ENCODE measurements at places on chromosomes 5 and 9. TPM values are rescaled to one million over a fixed set of nuclear protein-coding genes. Genes with fewer than 3 reads are reported as not detected.

The INSYN2B gene
- not detected for total RNA-seq

The SLC36A2 gene
- not detected for total RNA-seq

- DNase-seq: no peak
These were observed 294.8 kb upstream of the KLF4 start for GRCh38 chr9:107784235-107784958.

DNA sequence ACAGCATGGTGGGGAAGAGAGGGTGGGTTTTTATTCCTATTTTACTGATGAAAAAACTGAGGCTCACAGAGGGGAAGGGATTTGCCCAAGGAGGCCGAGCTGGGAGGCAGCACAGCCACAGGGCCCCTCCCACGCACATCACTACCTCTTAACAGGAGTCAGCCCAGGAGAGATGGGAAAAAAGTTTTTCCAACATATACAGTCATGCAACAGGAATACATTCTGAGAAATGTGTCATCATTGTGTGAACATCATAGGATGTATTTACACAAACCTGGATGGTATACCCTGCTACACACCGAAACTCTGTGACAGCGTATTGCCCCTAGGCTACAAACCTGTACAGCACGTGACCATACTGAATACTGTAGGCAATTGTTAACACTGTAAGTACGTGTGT is 11.6 kb downstream of the TRAF1 start:
- DNase-seq: no peak

DNA sequence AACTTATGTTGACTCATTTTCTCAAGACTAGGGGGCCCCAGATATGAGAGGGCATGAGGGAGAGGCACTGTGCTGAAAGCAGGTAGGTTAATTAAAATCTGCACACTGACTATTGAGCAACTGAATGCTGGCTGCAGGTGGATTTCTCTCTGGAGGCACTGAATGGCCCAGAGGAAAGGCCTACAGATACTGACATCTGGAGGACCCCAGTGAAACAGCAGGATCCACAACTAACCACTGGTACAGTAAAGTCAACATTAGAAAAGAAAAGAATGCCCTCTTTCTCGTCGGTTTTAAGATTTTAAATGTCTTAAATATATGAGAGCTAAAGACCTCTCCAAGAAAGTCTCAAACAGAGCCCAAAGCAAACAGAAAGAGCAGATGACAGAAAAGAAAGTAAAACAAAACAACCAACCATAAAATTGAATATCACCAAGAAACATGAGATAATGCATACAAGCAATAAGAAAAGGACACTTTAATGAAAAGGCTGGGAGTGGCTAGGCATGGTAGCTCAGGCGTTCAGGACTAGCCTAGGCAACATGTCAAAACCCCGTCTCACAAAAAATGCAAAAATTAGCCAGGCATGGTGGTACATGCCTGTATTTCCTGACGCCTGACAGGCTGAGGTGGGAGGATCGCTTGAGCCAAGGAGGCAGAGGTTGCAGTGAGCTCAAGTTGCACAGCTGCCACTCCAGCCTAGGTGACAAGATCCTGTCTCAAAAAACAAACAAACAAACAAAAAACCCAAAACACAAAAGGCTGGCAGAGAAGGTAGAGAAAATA is 43.3 kb downstream of the PUM3 start:
- DNase-seq: no peak

All from natural killer cell (primary cell).